ENCODE measurements at places on chromosomes 12 and 14.

- DNase-seq, result no peak
Measured at GRCh38 chr14:59275668-59276067, 87.2 kb downstream of the DAAM1 start.

GRCh38 chr12:54383041-54383609 is 1.4 kb downstream of the ZNF385A start:
- DNase-seq, result no peak

DNA sequence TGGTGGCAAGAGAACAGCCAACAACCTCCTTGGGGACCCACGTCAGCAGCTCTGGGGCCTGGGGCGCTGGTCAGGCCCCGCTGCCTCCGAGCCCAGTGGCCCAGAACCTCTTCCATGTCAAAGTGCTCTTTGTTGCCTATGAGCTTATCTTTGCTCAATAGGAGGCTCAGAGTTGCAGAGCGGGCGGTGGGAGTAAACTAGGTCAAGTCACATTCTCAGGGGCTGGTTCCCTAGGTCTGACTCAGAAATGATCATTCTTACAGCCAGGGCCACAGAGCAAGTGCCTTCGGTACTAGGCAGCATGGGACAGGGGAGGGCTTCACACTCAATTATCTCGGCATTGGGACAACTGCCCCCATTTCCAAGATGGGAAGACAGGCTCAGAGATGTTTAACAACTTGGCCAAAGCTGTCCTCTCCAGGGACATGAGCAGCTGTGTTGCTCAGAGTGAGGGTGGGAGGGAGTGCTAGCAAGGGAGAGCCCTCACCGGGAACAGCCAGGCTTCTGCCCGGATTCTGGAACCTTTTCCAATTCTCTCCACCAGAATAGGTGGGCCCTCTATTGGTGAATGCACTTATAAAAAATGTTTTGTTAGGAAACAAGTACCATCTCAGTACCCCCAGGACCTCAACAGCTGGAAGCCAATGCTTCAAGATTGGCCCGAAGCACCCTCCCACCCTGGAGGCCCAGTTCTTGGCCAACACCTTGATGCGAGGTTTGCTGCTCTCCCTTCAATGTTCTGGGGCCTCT is 11.9 kb downstream of the SLC25A29 start:
- no peak for DNase-seq

- DNase-seq, result no peak
Measured at GRCh38 chr12:50589650-50590435, 85.1 kb downstream of the DIP2B start.

- DNase-seq, result no peak
Measured at GRCh38 chr14:73427516-73428264, 30.7 kb downstream of the NUMB start.

All from activated naive CD4-positive, alpha-beta T cell (primary cell).